ENCODE measurements at places on chromosomes 16 and 17.

- DNase-seq: no peak
Observed at GRCh38 chr16:75287708-75288107, 36.3 kb upstream of the BCAR1 start.

DNA sequence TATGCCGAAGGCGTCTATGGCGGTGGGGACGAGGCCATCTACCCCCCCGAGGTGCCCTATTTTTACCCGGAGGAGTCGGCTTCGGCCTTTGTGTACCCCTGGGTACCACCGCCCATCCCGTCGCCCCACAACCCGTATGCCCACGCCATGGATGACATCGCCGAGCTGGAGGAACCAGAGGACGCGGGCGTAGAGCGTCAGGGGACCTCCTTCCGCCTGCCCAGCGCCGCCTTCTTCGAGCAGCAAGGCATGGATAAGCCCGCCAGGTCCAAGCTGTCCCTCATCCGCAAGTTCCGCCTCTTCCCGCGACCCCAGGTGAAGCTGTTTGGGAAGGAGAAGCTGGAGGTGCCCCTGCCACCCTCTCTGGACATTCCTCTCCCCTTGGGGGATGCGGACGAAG lies 11.4 kb downstream of the MYO15A start:
- DNase-seq: no peak

DNA sequence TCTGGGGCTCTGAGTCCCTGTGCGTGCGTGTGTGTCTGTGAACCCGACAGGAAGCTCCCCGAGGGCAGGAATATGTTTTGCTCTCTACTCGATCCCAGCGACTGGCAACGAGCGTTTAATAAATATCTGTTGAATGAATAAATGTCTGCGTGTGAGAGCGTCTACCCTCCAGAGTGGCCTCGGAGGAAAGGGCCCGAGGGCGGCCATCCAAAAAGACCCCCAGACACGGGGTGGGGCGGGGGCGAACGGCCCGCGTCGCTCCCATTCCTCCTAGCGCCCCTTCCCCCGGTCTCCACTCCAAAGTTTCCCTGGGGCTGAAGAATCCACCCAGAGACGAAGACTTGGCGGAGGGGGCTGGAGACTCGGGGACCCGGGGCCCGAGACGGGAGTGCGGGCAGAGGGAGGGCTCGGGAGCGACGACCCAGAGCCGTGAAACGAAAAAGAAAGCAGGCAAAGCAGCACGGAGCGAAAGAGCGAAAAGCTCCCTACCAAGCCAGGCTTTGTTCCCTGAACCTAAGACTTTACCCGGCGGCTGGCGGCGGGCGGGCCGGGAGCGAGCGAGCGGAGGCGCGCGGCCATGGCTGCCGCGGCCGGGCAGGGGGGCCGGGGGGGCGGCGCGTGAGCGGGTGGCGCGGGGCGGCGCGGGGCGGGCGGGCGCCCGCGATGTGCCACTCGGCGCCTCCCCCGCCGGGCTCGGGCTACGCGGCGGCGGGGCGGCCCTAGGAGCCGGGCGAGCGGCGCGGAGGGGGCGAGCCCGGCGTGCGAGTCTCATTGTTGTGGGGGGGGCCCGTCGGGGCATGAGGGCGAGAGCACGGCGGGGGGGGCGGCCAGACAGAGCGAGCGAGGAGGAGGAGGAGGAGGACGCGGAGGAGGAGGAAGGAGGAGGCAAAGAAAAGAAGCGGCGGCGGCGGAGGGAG lies at the start of gene MLLT6:
MLLT6 (plus strand) TSS at position 668 of the 917 bp plus-strand sequence. CDS start 360 bp downstream, outside the sequence.
- DNase-seq: peak; percentile 72

GRCh38 chr16:51592535-51593300 lies 441.6 kb upstream of the SALL1 start:
- DNase-seq: no peak

- no peak for DNase-seq
Observed at GRCh38 chr17:80817321-80817845, 174.3 kb upstream of the CHMP6 start.

GRCh38 chr17:40632216-40632615 lies 15.4 kb downstream of the SMARCE1 start:
- DNase-seq: no peak

GRCh38 chr17:11924076-11924475 lies 73.2 kb downstream of the ZNF18 start:
- DNase-seq: no peak

GRCh38 chr17:19433255-19433654 lies 22.2 kb downstream of the RNF112 start:
- no peak for DNase-seq

- no peak for DNase-seq
Observed at GRCh38 chr17:38428643-38429371, 543 bp downstream of the ARHGAP23 start.

GRCh38 chr17:7897773-7898172 lies 9.2 kb downstream of the CHD3 start:
- no peak for DNase-seq

GRCh38 chr16:27753563-27753962 lies 203.6 kb downstream of the KATNIP start:
- no peak for DNase-seq

All from NCI-H2029 (cell line).